Activated naive CD4-positive, alpha-beta T cell (primary cell): ENCODE measurements at places on chromosomes 11 and 22.

GRCh38 chr11:1397146-1397861, 7.6 kb downstream of the BRSK2 start:
- no peak for DNase-seq

DNA sequence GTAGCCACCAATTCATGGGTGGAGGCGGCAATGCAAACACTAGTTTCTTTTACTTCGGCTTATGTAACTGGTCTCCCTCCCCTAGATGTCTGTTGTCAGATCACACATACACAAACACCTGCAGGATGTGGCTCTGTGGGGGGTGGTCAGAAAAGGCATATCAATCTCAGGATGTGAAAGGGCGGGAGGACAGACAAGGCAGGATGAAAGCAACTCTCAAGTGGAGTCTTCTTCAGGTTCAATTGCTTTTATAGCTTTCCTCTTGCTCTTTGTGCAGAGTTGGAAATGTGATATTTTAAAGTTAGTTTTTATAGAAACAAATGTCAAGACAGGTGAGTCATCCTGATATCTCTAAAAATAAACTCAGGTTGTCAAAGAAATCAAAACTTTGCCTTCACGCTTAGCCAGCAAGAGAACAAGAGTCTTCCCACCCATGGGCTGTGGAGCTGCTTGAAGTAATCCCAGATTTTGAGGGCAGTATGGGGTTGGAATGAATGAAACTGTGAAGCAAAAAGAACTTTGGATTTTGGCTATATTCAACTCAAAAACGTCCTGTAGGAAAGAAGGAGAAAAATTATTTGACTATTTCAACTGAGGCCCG, 423.4 kb downstream of the GUCY1A2 start:
- no peak for DNase-seq

DNA sequence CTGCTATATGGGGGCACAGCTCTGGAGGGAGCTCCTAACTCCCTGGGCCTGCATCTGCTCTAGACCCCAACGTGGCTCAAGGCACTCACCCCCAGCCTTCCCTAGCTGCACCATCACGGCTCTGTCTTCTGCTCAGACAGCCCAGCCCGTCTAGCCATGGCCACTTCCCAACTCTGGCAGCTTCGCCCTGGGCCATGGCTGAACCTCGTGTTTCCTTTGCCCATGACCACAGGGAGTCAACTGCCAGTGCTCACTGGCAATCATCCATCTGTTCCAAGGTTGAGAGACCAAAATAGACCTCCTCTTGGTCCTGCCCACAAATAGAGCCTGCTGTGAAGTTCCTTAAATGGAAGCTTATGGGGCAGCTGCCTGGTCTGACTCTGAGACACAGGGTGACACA, 5.4 kb downstream of the LMO1 start:
- DNase-seq, result no peak

- DNase-seq, result no peak
These were observed 758 bp downstream of the PDXP start for GRCh38 chr22:37659066-37659896.

GRCh38 chr11:132123854-132124835, 753.7 kb downstream of the NTM start:
- no peak for DNase-seq

DNA sequence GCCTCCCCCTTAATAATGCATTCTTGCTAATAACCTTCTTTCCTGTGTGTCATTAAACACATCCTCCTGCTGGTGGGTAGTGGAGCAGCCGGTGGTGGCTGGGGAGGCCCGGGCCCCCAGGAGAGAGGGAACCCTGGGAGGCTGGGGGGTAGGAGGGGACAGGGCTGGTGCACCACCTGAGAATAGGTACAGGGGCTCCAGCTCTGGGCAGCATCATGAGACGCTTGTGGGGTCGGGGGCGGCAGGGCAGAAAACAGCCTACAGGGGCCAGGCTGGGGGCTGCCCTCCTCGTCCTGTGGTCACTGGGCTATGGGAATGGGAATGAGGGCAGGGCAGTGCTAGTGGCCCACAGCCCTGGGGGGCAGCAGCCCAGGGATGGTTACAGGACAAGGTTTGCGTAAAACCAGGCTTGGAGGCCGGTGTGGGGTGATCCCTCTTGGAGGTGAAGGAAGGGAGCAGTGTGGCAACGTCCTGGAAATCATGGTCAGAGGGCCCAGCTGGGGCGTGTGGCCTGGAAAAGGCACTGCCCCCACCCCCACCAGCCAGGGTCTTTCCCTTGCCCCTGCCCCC, 18.5 kb upstream of the CCDC188 start:
- no peak for DNase-seq

DNA sequence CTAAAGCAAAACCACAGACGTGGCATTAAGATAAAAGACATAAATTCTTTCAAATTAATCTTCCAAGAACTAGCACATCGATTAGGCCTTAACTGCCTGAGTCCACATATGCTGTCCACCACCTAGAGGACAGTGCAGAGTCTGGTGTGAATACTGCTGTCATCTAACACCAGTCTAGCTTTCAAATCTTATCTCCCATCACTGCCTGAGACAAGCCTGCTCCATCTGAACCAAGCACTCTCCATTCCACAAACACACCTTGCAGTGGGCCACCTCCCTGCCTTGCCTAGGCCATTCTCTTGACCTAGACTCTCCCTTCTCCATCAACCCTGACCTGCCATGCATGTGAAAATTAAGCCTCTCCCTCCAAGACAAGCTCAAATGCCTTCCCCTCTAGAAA, 129.5 kb upstream of the PITPNB start:
- no peak for DNase-seq

GRCh38 chr11:12792590-12792989, 118.4 kb downstream of the TEAD1 start:
- no peak for DNase-seq

DNA sequence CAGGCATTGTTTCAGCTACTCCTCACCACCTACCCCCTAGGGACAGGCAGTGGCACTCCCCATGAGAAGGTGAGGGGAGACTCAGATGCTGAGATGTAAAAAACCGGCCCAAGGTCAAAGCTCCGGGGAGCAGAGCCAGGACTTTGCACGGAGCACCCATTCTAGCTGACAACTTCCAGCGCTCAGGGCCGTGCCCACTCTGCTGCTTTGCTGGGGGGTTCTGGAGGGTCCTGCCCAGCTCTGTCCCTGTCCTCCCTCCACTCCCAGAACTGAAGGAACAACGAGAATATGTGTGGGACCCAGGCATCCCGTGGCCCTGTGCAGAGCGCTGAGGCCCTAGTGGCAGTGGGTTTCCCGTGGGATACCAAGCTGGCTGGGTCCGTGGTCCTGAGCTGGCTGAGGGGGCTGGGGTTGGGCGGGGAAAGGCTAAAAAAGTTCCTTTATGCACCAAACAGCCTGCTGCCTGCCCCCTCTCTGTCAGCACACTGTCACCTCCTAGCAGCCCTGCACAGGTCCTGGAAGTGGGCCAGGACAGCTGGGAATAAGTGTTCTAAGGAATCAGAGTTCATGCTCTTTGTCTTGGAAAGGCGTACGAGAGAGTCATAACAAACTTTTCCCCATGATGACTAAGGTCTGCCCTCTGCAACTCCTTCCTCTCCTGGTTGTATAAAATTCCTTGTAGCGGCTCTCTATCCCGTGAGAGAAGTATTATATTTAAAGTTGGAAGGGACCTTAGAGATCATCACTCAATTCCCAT, 1.9 kb downstream of the MS4A10 start:
- no peak for DNase-seq

GRCh38 chr11:117591316-117592039, 205.5 kb downstream of the DSCAML1 start:
- no peak for DNase-seq

DNA sequence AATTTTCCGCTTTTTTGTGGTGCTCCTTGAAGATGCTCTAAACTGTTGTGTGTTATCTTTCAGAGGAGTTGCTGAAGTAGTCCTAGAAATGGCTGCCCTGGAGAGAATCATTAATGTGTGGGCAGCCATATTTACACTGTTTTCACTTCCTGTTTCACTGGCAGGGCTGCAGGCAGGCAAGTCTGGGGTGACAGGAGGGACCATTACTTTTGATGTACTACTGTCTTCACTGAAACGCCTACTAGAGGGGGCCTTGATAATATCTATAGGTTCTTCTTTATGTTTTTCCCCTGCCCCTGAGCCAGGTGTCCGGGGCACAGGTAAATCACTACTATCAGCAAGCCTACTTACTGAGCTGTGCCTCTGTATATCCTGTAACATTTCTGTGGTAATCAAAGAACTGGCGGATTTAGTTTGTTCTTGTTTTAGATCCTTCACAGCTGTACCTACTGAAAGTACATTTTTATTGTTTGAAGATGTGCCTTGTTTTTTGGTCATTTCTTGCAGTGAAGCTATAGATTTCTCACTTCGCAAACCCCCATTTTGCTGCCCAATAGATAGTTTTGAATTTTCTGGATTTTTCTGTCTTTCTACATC, 39.7 kb downstream of the ACAT1 start:
- DNase-seq, result no peak

DNA sequence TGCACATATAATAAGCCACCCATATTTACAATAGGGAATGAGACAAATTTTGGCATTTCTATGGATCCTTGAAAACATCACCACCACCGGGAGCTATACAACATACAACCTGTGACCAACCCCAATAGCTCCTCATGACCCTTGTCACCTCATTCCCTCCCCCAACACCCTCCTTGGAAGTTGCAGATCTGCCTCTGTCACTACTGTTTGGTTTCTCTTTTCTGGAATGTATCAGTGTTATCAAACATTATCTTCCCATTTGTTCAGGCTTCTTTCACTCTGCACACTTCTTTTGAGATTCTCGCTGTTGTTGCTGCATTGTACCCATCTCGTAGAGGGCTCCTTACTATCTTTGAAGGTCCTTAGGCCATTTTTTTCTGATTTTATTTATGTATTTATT, 75.6 kb downstream of the ZNF280B start:
- no peak for DNase-seq

DNA sequence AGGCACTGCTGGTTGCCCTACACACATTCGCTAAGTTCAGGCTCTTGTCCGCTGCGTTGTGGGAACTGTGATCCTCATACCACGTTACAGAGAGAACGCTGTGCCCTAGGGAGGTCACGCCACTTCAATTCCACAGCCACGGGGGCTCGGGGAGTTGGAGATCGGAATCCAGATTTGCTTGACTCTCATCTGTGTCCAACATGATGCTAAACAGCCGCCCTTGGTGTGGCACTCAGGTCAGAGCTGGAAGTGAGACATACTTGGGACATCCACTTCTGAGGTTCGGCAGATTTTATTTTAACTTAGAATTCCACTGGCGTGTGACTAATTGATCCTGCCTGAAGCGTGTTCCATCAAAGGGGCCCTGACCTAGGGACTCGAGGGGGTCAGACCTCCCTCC, 41.7 kb downstream of the RIBC2 start:
- DNase-seq, result no peak

- no peak for DNase-seq
These were observed 8.0 kb upstream of the SLC43A3 start for GRCh38 chr11:57434640-57435546.
